ENCODE measurements at places on chromosomes 5 and 9. TPM values are rescaled to one million over a fixed set of nuclear protein-coding genes. Genes with fewer than 3 reads are reported as not detected.

Gene GFRA3
- total RNA-seq, result not detected

Gene TMEFF1
- total RNA-seq, result 14.8 TPM

Gene SV2C
- 0.05 TPM for total RNA-seq

Gene SLC6A7
- total RNA-seq, result not detected

Gene FOXD4
- total RNA-seq, result 0.31 TPM

Gene PCDHGB7
- total RNA-seq, result 22.4 TPM

Gene CDO1
- total RNA-seq, result 3.9 TPM

Gene INSYN2B
- 0.10 TPM for total RNA-seq

Gene LHX6
- total RNA-seq, result 0.53 TPM

Gene DIPK1B
- total RNA-seq, result 23.2 TPM

Gene PRUNE2
- total RNA-seq, result 7.7 TPM

Gene WWC1
- total RNA-seq, result 48.6 TPM

Gene RC3H2
- 68.2 TPM for total RNA-seq

Gene TAF11L3
- total RNA-seq, result not detected

Gene C1QTNF3
- total RNA-seq, result 0.95 TPM

Gene CAPSL
- not detected for total RNA-seq

Gene CLTB
- 117 TPM for total RNA-seq

Gene ORM1
- not detected for total RNA-seq

Gene OR1L8
- total RNA-seq, result not detected

Gene TLR4
- 9.1 TPM for total RNA-seq

Gene SAP30L
- 24.6 TPM for total RNA-seq

Gene IFNB1
- 3.2 TPM for total RNA-seq

Gene BASP1
- 273 TPM for total RNA-seq

Gene ERBIN
- 80.8 TPM for total RNA-seq

Gene ZFR
- 68.4 TPM for total RNA-seq

Gene KCNMB1
- total RNA-seq, result 0.14 TPM

Gene CAVIN4
- total RNA-seq, result 6.0 TPM

Gene CRHBP
- total RNA-seq, result 4.7 TPM

Gene MUSK
- total RNA-seq, result not detected

Gene NRG2
- total RNA-seq, result 0.54 TPM

Gene ANKRD18B
- 5.5 TPM for total RNA-seq

Gene FBP2
- not detected for total RNA-seq

Gene PCDHGB5
- 1.1 TPM for total RNA-seq

Gene SPINK7
- not detected for total RNA-seq

Gene PDCD1LG2
- 8.8 TPM for total RNA-seq

Gene GPR21
- total RNA-seq, result 0.67 TPM

Gene GRM6
- total RNA-seq, result not detected

Gene SHC3
- total RNA-seq, result 4.6 TPM

Measured in astrocyte (in vitro differentiated cells and primary cell).